Effector CD4-positive, alpha-beta T cell (primary cell): ENCODE measurements at places on chromosomes 3 and 15.
A peak's percentile ranks its signal among the peaks of the same experiment; 100 is the strongest.

GRCh38 chr3:185253645-185254410 is at the start of gene EHHADH:
EHHADH (minus strand) TSS chr3:185254049; CDS start chr3:185254022, 27 bp downstream.
- DNase-seq = no peak

DNA sequence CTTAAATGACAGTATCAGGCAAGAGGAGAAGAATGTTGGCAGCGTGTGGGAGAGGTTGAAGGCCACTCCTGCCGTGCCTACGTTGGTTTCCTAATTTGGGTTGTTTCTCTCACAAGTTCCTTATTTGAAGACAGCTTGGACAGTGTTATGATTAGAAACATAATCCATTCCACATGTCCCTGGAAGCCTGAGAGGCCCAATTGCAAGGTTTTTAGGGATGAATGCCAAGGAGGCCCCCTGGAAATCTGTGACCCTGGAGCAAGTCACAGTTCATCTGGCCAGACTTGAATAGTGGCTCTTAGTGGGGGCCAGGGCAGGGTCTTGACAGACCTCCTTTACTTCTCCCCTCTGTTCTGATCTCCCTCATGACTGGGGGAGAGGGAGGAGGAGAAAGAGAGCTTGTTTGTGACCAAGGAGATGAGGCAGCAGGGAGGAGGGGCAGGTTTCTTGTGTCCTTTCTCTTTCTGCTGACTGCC is 584.4 kb upstream of the TBL1XR1 start:
- no peak for DNase-seq

- DNase-seq = no peak
Measured at GRCh38 chr15:37789397-37789786, 145.0 kb upstream of the TMCO5A start.

DNA sequence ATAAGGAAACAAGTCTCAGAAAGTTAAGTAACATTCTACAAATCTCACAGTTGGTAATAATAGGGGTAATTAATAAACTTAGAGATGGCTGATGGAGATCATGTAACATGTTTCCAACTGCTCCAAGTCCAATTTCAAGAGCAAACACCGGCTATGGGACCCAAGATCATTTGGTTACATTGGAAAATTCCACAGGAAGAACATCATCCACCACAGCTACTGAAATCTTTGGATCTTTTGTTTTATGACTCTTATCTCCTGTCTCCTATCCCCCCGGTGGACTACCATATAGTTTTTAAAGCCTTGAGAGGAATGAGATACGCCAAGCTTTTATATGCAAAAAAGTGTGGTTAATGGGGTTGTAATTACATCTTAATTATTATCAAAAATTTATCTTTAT is 216.1 kb downstream of the WNT5A start:
- no peak for DNase-seq

DNA sequence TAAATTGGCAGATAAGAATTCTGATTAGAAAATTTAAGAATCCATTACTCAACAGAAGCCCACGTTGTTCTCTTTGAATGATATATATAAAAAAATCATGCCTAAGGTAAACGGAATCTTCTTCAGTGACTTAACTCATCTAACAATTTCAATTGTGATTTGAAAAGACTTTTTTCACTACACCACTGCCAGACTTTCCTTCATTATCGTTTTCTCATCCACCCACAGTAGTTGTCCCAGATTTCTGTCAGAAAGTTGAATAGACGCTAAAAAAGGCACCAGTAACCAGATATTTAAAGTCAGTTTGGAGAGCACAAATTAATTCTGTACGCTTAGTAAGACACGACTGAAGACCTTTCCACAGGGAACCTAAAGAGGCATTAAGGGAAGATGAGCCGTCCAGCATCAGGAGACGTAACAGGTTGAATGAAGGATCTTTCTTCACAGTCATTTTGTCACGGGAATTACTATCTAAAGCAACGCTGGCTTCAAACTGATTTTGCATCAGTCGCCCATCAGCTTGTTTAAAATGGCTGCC is 1.3 kb downstream of the HIGD1A start:
- DNase-seq = no peak

GRCh38 chr15:57685306-57686095 is 21.0 kb upstream of the POLR2M start:
- no peak for DNase-seq

DNA sequence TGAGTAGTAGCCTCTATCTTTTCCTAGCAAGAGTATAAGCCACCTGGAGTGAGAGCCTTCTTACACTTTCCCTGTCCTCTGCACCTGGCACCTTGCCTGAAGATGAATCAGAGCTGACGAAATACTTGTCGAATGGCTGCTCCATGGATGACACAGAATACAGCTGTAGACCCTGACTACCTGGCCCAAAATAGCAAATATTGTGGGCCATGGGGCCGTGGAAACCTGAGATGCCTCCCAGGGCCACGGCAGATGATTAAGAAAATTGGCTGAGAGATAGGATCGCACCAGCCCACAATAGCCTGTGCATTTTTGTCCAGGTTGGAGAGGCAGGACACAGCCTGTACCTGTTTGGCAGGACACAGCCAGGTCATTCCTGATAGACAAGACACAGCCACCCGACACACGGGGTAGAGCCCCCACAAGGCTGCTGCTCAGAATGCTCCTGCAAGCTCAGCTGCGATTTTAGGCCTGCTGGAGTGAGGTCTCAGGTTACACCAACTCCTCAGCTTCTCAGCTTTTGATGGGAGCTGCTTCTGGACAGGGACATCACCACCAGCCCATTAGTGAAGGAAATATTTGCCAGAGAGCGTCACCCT is 22.9 kb upstream of the TPM1 start:
- no peak for DNase-seq

DNA sequence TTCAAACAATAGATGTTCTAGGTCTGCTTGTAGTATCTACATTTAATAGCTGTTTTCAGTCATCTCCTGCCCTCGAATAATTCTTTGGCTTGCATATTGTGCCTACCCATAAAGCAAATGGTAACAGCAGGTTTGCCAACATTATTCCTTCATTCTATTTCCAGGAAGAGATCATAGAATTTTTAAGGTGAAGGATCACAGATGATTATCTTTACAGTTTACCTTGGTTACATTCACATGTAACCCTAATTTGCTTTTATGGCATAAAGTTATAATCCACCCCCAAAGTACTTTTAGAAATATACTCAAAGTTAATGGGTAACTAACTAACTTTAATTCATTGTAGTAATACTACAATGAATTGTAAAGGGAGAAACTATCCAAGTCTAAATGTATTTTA is 315.5 kb downstream of the NSUN3 start:
- DNase-seq = no peak

DNA sequence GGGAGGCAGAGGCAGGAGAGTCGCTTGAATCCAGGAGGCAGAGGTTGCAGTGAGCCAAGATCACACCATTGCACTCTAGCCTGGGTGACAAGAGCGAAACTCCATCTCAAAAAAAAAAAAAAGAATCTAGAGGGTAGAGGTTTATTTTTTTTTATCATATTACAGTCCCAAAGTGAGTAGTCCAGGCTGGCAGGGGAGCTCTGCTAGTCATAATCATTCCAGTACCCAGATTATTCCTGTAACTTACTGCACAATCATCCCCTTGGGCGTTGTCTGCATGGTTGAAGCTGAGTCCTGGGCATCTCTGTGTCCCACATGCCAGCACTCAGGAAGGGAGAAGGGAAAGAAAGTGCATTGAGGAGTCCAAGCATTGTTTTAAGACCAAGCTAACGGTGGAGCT is 8.5 kb downstream of the CRELD1 start:
- no peak for DNase-seq

DNA sequence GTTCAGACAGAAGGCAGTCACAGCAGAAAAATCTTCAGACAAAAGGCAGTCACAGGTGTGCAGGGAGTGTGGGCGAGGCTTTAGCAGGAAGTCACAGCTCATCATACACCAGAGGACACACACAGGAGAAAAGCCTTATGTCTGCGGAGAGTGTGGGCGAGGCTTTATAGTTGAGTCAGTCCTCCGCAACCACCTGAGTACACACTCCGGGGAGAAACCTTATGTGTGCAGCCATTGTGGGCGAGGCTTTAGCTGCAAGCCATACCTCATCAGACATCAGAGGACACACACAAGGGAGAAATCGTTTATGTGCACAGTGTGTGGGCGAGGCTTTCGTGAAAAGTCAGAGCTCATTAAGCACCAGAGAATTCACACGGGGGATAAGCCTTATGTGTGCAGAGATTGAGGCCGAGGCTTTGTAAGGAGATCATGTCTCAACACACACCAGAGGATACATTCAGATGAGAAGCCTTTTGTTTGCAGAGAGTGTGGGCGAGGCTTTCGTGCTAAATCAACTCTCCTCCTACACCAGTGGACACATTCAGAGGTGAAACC is 27.6 kb downstream of the ZNF589 start:
- peak; percentile 68 for DNase-seq

GRCh38 chr15:71932689-71933088 is 122.3 kb downstream of the NR2E3 start:
- DNase-seq = no peak

- peak; percentile 34 for DNase-seq
Measured at GRCh38 chr3:58463181-58463941, 28.5 kb upstream of the KCTD6 start.

GRCh38 chr15:76664895-76665294 is 240.2 kb downstream of the SCAPER start:
- no peak for DNase-seq

DNA sequence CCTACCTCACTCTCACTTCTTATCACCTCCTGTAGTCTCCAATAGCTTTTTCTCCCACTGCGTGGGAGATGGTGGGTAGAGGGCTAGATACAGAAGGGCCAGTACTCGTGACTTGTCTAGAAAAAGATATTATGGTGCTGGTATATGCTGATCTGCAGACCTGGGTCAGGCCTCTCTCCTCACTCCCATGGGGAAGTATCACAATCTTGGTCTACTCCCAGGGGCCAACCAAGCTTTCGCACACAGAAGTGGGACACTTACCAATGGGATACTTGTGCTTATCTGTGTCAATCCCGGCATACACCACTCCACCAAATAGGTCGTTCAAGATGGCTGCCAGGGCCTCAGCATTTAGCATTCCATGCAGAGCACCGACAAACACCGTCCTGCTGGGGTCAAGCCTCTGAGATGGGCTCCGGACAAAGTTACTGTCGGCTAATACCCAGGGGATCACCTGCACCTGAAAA is 9.0 kb upstream of the RPS17 start:
- DNase-seq = no peak

DNA sequence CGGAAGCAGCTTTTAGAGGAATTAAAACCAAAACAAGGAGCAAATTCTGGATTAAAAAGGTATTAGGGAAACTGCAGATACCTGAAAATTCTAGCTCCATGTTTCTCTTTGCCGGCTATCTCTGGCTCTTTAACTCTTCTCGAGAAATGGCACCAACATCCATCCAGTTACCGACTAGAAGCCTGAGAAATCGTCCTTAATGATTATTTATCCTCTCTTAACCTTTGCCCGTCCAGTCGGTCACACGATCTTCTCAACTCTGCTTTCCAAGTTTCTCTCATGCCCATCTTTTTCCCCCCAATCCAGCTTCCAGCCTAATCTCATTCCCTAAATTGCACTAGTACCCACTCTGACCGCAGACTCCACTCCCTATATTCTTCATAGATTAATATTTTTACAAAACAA is 596 bp upstream of the SGO1 start:
- no peak for DNase-seq
